ENCODE measurements at places on chromosomes 1 and 21. TPM values are rescaled to one million over a fixed set of nuclear protein-coding genes. Genes with fewer than 3 reads are reported as not detected.

GRCh38 chr1:208047476-208047934 is 136.6 kb upstream of the CD34 start:
- peak; percentile 85 for DNase-seq

DNA sequence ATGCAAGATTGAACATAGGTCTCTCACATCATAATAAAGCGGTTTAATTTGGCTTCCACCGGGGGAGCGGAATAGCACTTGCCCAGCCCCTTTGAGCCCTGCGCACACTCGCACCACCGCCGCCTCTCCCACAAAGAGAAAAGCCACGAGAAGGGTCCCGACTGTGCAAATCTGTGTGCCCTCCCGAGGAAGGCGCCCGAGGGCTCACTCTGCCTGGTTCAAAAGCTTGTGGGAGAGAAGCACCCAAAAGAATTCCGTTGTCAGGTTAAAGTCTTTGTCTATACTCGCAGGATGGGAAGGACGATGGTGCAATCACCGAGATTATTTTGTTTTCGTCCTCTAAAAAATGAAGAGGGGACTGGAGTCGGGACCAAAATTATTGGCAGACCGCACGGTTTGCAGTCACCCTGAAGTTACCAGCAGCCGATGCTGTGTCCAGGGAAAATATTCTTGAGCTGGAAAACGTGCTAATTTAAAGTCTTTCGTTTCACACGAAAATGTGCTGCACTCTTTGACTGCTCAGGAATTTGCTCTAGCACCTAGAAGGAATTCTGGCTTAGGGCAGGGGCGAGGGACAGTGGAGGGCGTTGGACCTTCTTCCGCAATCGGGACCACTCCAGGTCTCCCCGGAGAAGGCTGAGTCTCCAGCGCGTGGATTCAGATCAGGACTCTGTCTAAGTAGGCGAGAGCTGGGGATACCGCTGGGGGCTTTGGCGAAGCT is 6.6 kb upstream of the SIM2 start:
- DNase-seq = no peak

DNA sequence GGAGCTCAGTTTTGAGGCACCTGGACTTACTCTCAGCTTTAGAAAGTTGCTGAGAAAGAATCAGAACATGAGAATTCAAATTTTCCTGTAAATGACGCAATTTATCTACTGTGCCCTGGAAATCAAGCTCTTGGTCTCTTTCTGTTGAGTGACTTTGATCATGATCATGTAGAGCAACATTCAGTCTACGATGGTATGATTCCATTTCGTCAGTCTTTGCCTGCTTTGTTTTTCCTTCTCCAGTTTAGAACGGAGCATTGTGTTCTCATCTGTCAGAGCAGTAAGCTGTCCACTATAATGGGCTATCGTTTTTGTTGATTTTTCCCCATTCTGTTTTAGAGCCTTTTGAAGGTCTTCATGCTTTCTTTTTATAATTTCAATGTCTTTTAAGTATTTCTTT is 20.7 kb downstream of the SFT2D2 start:
- DNase-seq = no peak

GRCh38 chr1:19450811-19451515 is 34.4 kb downstream of the CAPZB start:
- DNase-seq = no peak

DNA sequence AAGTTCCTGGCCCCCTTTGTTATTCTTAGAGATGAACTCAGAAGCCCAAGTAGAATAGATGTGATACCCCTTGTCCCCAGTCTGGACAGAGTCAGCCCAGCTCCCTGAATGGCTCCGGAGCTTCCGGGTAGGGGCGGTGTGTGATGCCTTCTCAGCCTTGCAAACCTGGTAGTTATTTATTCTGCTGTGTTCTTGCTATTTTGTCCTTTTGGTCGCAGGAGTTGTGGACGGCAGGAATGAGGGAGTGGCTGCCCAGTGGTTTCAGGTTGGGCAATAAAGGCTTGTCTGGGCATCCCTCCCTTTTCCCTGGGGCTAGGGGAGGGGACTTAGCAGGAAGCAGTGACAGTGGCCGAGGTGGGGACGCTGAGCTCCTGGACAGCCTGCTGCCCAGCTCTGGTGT is 2.8 kb downstream of the PTPRU start:
- no peak for DNase-seq

GRCh38 chr1:27525296-27526272 is 35.6 kb upstream of the WASF2 start:
- DNase-seq = no peak

DNA sequence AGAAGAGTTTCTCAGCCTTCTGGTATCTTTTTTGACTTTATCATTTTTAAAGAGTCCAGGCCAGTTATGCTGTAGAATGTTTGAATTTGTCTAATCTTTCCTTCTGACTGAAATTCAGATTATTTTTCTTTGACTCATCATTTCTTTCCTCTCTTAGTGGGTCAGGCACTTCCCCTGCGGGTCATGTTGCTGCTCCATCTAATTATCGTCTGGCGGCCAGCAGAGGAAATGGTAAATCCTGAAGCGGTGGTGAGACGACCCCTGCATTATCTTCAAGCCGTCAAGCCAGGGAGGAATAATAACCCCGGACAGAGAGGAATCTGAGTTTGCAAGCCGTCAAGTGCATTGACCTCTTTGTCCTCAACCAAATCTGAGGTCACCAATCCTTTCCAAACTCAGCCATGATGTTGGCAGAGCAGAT is 102.1 kb downstream of the ADSS2 start:
- DNase-seq = no peak

DNA sequence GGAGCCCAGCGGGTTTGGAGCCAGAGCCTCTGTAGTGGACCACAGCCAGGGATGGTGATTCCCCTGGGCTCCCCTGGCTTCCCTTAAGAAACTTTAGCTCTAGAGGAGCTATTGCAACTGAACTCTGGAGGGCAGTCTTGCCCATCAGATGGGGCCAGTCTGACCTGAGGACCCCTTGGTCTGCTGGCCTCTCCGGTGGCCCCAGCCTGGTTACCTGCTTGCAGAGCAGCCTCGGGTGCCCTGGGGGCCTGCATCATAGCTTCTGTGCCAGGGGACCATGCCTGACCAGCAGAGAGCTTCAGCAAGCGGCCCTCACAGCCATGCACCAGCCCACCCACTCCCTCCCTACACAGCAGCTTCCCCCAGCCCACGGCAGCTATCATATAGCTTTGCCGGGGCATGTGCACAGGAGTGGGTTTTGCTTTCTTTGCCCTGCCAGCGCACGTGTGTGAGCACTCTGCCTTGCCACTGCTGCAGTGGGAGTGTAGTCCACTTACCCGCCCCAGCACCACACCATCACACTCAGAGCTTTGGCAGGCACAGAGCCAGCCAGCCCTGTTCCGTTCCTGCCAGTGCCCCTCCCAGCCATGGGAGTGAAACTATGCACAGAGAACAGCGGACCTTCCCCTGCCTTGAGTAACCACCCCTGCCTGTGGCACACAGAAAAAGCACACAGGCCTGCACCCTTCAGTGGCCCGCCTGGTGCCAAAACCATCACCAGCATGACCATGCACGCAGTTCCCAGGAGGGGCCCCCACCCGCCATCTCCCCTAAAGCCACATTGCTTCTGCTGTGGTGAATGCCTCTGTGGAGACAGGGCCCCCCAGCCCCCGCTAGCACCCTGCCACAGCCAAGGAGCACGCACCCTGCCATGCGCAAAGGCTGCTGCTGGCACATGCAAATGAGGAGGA is 442.9 kb upstream of the NEGR1 start:
- no peak for DNase-seq

DNA sequence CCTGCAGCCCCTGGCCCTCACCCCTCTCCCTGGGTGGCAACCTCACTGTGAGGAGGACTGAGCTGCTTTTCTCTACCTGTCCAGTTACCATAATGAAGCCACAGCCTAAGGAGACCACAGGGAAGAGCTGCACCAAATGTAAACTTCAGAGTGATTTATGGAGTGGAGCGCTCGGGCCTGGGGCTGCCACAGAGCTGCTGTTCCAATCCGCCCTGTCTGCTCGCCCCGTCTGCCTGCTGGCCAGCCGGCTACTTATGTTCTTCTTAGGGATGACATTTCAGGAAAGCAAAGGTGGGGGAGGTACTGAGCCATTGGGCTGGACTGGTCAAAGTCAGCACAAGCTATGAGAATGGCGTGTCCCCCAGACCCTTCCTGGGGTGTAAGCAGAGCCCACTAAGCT is 17.9 kb downstream of the SYT6 start:
- no peak for DNase-seq

DNA sequence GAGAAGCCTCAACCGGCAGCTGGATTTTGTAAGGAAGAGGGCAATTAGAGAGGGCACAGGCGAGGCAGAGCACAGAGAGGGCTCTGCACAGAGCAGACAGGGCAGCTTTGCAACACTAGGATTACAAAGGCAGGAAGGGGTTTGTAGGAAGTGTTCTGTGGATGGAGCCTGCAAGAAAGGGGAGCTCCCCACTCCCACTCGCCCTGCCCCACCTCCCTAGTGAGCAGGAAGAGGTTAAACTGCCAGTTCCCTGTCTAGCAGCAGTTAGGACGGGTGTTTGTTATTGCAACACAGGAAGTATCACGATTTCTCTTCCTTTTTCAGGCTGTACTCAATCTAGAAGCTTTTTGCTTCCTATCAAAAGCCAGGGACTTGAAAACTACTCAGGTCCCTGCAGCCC is 63.3 kb upstream of the LRRC8D start:
- DNase-seq = no peak

DNA sequence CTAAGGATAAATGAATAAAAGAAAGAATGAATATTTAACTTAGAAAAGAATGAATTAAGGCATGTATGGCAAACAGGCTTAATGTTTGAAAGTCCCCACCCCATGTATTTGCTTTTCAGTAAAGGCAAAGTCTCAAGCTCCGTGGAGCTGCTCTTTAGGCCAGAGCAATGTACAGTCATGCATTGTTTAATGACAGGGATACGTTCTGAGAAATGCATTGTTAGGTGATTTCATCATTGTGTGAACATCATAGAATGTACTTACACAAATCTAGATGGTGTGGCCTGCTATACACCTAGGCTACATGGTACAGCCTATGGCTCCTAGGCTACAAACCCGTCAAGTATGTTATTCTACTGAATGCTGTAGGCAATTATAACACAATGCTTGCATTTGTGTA is 51.6 kb upstream of the SPATA6 start:
- DNase-seq = no peak

- no peak for DNase-seq
Measured at GRCh38 chr1:36642802-36643201, 160.1 kb upstream of the CSF3R start.

- DNase-seq = no peak
Measured at GRCh38 chr1:20187103-20187812, 940 bp upstream of the PLA2G2C start.

- peak; percentile 24 for DNase-seq
Measured at GRCh38 chr1:150235294-150235851, 539 bp downstream of the ANP32E start.

DNA sequence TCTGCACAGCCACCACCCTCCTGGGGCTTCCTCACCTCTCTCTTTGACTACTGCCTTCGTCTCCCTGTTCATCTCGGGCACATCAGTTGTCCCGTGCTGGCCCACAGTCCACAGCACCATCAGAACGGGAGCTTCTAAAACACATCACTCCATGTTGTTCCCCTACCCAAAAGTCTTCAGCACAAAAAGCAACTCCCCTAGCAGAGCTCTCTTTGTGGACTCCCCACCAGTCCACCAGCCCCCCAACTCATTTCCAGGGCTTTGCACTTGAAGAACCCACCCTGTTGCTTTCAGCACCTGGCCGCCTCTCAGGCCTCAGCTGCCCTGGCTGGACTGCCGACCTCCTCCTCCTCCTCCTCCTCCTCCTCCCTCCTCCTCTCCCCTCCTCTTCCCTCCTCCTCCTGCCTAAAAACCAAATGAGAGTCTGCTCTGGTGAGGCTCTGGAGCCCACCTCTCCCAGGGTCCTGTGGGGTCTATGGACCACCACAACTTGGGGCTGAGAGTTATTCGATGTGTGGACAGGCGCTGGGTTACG is 251.2 kb upstream of the VAMP3 start:
- no peak for DNase-seq

- no peak for DNase-seq
Measured at GRCh38 chr1:6785318-6785727, at the start of gene CAMTA1. Gene CAMTA1 (plus strand): TSS chr1:6785454. CDS start chr1:6785531, 77 bp downstream.

DNA sequence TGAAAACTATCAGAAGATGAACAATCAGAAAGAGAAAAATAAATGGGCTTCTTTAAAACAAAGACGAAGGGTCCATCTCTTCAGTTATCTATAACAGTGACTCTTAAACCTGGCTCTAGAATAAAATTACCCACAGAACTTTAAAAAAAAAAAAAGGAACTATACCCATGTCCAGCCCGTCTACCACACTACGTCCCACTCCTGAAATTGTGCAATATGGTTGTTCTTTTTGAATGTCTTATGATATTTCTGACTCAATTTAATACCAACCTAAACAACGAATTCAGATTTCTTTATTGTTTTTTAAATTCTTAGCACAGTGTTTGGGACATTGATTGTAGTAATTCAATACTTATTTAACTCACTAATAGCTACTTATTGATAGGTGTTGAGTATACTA is 246.3 kb downstream of the DPYD start:
- no peak for DNase-seq

DNA sequence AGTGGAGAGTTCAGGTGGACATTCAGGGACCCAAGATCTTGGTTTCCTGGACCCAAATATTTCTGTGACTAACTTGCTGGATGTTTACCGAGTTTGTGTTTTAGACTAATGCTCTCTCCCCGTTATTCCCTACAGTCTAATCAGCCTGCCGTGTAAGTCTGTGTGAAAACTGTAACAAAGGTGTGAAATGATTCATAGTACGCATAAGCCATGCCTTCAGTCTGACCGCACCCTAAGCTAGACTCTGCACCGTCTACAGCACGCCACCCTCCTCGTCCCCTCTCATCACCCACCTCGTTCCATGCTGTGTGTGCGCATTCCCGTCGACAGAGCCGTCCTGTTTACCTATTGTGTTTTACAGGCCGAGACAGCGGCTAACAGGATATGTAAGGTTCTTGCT is 50.5 kb downstream of the ACTN2 start:
- DNase-seq = no peak

- DNase-seq = no peak
Measured at GRCh38 chr1:166918956-166919316, 42.9 kb upstream of the TADA1 start.

DNA sequence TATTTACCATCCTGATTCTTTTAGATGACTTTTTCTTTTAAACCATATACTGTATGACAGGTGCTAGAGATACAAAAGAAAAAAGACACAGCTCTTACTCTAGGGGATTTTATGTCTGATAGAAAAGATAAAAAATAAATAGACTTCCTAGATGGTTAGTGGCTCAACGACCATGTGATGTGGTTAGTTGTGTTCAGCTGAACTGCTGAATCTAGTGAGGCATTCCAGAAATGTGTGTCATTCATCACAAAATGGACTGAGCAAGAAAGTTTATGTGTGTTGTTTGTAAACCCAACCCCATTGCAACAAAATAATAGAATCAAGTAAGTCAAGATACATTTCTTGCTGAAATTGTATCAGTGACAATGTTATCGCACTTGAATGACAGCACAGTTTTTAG is 205.8 kb upstream of the LYPLAL1 start:
- DNase-seq = no peak

- no peak for DNase-seq
Measured at GRCh38 chr1:198534548-198535418, 5.7 kb downstream of the ATP6V1G3 start.

GRCh38 chr1:183235503-183235902 is 49.4 kb downstream of the LAMC2 start:
- DNase-seq = no peak

GRCh38 chr1:55428944-55429931 is 214.1 kb upstream of the USP24 start:
- DNase-seq = peak; percentile 32

GRCh38 chr1:103457886-103458455 is 67.5 kb upstream of the RNPC3 start:
- DNase-seq = no peak

Gene VCAM1
- total RNA-seq = 8.0 TPM

Gene SEC22B
- total RNA-seq = 22.5 TPM

Gene LCE2B
- not detected for total RNA-seq

Gene SMCP
- not detected for total RNA-seq

Gene CLDN14
- not detected for total RNA-seq

Gene CD1C
- total RNA-seq = not detected

Gene RPE65
- not detected for total RNA-seq

Data from tibial nerve (tissue), 4 donors.